Liver (tissue), 10 donors: ENCODE measurements at places on chromosomes 7 and 10.

- no peak for DNase-seq
Measured at GRCh38 chr10:110356628-110357245, 52.0 kb upstream of the SMNDC1 start.

DNA sequence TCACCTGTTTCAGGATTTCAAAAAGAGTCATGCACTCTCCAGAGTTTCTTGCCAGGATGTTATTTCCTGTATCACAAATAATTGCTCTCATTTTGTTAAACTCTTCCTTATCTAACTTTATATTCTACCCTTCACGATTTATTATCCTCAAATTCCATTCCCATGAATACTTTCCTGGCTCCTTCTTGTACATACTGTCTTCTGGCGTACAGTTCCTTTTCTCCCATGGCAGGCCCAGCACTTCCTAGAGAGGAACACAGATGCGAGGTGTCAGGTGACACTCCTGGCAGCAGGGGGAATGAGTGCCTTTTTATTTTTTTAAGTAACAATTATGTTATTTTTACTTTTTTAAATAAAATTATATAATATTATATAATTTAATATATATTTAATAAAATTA lies 411.9 kb downstream of the TFEC start:
- no peak for DNase-seq

DNA sequence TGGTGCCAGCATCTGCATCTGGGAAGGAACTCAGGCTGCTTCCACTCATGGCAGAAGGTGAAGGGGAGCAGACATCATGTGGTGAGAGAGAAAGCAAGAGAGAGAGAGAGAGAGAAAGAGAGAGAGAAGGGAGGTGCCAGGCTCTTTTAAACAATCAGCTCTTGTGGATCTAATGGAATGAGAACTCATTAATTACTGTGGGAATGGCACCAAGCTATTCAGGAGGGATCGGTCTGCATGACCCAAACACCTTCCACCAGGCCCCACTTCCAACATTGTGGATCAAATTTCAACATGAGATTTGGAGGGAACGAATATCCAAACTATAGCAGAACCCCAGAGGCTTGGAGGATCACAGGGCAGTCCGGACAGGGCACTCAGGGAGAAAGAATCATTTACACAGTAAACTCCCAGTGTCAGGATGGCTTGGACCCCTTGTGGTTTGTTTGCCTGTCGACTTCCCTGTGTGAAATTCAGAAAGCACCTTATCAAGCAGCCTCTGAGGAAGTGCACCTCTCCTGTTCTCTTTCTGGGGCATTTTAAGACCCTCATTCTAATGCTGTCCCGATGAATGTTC lies 308.5 kb downstream of the REEP3 start:
- DNase-seq: no peak

DNA sequence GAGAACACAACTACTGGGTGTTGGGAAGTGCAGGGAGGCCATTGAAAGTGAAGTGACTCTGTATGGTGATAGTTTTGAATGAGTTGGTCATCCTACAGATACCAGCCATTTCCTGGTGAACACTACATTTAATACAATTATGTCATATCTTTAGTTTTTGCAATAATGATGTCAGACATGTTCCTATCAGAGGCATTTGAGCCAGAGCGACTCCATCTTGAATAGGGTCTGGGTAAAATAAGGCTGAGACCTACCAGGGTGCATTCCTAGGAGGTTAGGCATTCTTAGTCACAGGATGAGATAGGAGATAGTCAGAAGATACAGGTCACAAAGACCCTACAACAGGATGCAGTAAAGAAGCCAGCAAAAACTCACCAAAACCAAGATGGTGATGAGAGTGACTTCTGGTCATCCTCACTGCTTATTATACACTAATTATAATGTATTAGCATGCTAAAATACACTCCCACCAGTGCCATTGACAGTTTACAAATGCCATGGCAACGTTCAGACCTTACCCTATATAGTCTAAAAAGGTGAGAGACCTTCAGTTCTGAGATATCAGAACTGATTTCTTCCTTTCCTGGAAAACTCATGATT lies 28.2 kb downstream of the ADK start:
- no peak for DNase-seq

GRCh38 chr7:157540020-157540419 lies 203.2 kb downstream of the DNAJB6 start:
- DNase-seq: no peak
